ENCODE measurements at places on chromosomes 12 and 14. TPM values are rescaled to one million over a fixed set of nuclear protein-coding genes. Genes with fewer than 3 reads are reported as not detected.

DIO2 gene
- total RNA-seq: not detected

NTN4 gene
- total RNA-seq: 16.9 TPM

ARHGDIB gene
- total RNA-seq: 33.1 TPM

GRIP1 gene
- 3.6 TPM for total RNA-seq

CLEC1B gene
- not detected for total RNA-seq

ACACB gene
- 0.70 TPM for total RNA-seq

MAP3K9 gene
- total RNA-seq: 12.2 TPM

C12orf50 gene
- not detected for total RNA-seq

TBC1D30 gene
- total RNA-seq: 3.9 TPM

RFLNA gene
- not detected for total RNA-seq

AKAP5 gene
- 0.05 TPM for total RNA-seq

PDZRN4 gene
- not detected for total RNA-seq

ANG gene
- total RNA-seq: 1.5 TPM

OTUB2 gene
- 5.3 TPM for total RNA-seq

GPR84 gene
- not detected for total RNA-seq

ADAMTS20 gene
- not detected for total RNA-seq

CCDC197 gene
- not detected for total RNA-seq

CCDC59 gene
- 63.5 TPM for total RNA-seq

CCDC38 gene
- total RNA-seq: not detected

FBXL14 gene
- total RNA-seq: 5.7 TPM

TSPAN19 gene
- total RNA-seq: not detected

DBX2 gene
- not detected for total RNA-seq

TSPAN8 gene
- total RNA-seq: not detected

SEL1L gene
- total RNA-seq: 16.5 TPM

IAPP gene
- total RNA-seq: not detected

SDSL gene
- 2.3 TPM for total RNA-seq

GAS2L3 gene
- total RNA-seq: 5.7 TPM

IL31 gene
- total RNA-seq: not detected

GALNT16 gene
- 0.07 TPM for total RNA-seq

CIROP gene
- not detected for total RNA-seq

FOXN4 gene
- not detected for total RNA-seq

TMPRSS12 gene
- total RNA-seq: not detected

SLCO1B3 gene
- not detected for total RNA-seq

KRT77 gene
- total RNA-seq: 0.21 TPM

RHEBL1 gene
- total RNA-seq: 0.09 TPM

HOXC11 gene
- not detected for total RNA-seq

Data from airway epithelial cell (primary cell).